ENCODE measurements at places on chromosomes 3 and 15.

DNA sequence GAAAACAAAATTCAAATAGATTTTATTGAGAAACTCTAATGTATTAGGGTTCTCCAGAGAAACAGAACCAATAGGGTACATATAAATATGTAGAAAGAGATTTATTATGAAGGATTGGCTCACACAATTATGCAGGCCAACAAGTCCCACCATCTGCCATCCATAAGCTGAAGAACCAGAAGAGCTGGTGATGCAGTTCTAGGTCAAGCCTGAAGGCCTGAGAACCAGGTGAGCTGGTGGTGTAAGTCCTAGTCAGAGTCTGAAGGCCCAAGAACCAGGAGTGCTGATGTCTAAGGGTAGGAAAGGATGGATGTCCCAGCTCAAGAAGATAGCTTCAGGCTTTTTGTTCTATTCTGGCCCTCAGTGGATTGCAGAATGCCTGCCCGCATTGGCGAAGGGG lies 2.6 kb upstream of the NFKBIZ start:
- DNase-seq: no peak

DNA sequence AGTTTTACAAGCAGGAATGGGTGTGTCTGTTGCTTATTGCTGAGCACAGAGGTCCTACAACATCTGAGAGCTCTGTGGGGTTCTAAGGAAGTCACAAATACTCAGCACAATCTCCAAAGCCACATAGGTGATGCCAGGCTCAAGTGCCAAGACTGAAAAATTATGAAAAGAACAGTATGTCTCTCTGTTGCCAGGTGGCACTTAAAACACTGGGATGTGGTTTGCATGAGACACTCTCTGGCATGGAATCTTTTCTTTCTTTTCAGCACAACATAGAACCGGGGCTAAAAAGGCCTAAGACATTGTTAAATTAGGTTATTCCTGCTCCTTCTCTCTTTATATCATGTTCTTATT lies 127.3 kb upstream of the PRICKLE2 start:
- no peak for DNase-seq

- DNase-seq: no peak
Observed at GRCh38 chr3:174358252-174358651, 500.9 kb upstream of the NAALADL2 start.

DNA sequence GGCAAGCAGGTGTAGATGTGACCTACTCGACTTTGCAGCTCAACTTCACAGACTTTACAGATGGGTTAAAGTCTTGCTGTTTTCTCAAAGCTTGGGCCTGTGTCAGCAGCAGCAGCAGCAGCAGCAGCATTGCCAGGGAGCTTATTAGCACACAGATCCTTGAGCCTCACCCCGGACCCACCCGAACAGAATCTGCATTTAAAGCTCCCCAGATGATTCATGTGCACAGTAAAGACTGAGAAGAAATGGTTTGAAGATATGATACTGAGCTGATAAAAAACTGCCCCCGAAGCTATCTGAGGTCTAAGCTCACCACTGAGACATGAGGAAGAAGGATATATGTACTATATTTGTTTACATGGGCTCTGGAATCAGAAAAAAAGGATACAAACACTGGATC lies 231.7 kb downstream of the ARPP21 start:
- DNase-seq: no peak

DNA sequence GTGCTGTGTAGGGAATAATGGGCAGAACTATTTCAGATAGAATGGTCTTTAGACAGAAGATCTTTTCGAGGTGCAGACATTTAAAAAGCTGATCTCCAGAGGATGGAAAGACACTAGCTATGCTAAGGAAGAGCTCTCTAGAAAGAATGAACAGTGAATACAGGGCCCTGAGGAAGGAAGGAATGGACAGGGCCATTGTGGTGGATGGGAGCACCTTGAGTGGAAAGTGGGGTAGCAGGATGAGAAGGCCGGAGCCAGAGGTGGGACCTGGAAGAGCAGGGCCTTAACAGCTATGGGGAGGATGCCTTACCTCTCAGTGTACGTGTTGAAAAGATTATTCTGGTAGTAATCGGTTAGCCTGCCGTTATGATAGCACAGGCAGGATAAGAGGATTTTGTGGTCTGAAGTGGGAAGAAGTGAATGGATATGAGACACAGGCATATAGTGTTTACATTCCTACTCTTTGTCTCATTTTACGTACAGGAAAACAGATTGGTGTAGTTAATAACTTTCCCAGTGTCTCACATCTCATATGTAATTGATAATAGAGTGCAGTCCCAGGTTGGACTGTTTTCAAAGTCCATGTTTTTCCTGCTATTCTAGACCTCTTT lies 172.4 kb downstream of the KLHL25 start:
- no peak for DNase-seq

DNA sequence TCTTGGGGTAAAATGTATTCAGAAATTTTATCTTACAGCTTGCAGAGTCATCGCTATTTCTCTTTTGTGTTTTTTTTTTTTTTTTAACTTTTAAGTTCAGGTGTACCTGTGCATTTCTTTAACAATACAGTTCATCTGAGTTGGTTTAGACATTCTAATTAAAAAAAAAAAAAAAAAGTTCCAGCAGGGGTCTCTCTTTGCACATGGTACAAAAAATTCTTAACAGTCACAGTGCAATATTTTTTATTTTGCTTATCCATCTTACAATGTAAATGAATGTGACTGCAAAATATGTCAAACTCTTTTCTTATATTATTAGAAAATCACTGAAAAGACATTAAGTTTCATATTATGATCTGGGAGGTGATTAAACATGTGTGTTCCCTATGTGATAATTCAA lies 47.5 kb upstream of the SLC9A9 start:
- no peak for DNase-seq

DNA sequence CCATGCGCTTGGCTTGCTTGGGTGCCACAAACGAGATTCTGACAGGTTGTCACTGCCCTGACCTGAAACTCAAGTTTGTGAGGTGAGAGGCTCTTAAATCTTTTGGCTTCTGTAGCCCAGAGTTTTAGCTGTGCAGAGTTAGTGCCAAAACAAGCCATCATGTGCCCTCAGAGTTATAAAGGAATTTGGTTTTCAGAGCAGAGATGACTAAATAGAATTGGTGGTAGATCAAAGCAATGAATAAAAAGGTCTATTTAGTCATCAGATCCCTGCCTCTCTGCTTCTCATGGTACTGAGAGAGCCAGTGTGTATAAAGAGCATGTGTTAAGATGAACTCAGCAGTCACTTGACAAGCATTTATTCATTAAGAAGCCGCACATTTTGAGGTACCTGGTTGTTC lies 207.5 kb upstream of the DPH6 start:
- no peak for DNase-seq

GRCh38 chr15:87746333-87746732 lies 510.2 kb downstream of the NTRK3 start:
- no peak for DNase-seq

DNA sequence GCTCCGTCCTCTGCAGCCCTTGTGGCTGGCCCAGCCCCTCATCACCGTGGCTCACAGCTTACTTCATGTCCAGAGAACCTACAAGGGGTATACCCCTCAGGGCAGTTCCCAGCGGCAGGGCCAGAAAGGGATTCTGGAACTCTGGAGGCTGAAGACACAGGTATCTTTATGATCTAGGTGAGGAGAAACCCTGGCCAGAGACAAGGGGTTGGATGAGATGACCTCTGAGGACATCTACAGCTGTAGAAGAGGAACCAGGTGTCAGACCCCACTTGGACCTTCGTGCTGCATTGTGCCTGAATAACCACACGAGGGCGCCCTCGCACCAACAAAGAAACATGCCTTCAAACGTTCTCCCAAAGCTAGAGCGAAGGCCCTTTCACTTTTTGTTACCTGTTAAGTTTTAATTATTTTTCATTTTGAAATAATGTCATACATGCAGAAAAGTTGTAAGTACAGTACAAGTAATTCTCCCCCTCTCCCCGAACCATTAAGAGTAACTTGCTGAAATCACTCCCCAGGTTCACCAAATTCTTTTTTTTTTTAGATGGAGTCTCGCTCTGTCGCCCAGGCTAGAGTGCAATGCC lies 118.7 kb upstream of the SMAD3 start:
- peak; percentile 67 for DNase-seq

GRCh38 chr3:4993276-4994143 lies 14.3 kb downstream of the BHLHE40 start:
- DNase-seq: no peak

DNA sequence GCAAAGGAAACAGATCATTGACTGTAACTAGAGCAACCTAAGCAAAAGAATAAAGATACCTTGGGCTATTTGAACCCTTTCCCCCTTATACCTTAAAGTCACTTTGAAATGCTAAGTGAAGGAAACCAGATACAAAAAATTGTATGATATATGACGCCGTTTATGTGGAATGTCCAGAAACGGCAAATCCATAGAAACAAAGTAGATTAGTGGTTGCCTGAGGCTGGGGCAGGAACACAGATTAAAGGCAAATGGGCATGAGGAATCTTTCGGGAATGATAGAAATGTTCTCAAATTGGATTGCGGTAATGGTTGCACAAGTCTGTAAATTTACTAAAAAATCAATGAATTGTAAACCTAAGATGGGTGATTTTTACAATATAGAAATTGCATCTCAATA lies 160.1 kb upstream of the CCDC54 start:
- no peak for DNase-seq

DNA sequence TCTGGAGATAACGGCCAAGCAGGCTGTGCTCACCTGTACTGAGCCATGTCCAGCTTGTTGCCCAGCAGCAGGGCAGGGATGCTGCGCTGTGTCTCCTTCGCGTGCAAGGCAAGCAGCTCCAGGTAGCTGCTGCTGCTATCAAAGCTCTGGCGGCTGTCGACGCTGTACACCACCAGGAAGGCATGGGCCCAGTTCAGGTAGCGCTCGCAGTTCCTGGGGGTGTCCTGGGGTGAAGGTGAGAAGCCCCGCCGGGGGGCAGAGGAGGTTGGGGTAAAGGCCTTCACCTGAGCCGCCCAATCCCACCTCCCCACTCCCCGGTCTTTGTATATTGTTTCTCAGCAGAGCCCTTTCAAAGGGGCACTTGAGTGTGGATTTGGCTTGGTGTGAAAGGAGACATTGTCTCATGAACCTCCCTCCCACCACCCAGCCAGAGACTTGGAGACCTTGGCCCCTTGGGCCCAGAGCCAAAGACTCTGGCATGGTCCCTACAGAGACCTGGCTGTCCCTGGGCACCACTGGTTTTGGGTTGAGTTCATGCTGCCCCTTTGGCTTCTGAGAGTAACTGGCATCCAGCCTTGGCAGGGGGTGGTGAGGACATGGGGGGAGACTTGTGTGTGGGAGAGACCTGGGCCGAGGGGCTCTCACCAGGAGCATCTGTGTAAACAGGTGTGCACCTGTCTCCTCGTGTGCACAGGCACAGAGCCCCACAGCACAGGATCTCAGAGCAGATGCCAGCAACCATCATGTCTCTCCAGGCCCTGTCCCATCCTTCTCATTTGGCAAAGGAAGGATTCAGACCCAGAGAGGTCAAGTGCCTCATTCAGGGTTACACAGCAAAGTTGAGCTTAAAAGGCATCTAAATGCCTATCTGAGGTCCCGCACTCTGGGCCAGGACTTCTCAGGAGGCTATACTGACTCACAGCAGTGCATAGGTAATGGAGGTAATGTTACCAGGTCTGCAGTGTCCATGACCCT lies 9.1 kb downstream of the RASL12 start:
- DNase-seq: no peak

GRCh38 chr3:171249245-171249644 lies 211.0 kb downstream of the TNIK start:
- DNase-seq: no peak

DNA sequence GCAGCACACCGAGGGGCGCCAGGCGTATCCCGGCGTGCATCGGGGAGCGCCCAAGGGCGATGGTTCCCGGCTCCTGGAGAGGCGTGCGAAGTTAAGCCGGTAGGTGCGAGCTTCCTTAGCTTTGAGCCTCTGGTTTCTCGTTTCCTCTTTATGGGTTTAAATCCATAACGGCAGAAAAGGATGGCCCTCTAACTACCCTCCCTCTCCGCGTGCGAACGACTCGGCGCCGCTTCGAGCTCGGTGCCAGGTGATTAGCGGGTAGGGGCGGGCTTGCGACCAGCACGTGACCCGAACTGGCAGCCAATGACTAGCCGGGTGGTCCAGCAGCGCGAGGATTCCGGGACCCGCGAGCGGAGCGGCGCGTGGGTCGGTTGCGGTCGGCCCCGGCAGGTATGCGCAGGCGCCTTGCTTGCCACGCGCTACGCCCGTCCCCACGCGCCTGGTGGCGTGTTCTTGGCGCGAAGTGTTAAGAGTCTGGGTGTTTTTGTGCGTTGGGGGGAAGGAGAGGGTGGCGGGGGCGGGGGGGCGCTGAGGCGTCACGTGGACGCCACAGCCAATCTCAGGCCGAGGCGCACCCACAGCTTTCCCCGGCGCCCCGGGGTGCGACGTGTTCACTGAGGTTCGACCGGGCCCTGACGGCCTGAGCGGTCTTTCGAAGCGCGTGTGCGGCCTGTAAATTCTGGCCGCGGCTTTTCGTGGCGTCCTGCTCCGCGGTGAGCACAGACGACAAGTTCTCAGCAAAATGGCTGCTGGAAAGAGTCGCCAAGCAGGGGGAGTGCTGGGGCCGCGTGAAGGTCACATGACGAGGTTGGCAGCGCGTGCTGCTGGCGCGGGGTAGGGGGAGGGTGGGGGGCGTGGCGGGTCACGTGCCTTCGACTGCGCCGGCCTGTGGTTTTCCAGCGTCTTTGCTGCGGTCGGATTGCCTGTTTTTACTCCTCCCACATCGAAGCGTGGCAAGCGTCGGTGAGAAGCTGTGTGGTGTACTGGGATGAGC lies 38.7 kb upstream of the MGA start:
- peak; percentile 48 for DNase-seq

Measured in stimulated activated CD4-positive, alpha-beta T cell treated with anti-CD3 and anti-CD28 coated beads, TNF-alpha, amount 100 ng/mL, for 1 hour (primary cell).